ENCODE measurements at places on chromosomes 3 and 15.

- DNase-seq = no peak
Measured at GRCh38 chr15:45869034-45869668, 234.3 kb downstream of the SQOR start.

DNA sequence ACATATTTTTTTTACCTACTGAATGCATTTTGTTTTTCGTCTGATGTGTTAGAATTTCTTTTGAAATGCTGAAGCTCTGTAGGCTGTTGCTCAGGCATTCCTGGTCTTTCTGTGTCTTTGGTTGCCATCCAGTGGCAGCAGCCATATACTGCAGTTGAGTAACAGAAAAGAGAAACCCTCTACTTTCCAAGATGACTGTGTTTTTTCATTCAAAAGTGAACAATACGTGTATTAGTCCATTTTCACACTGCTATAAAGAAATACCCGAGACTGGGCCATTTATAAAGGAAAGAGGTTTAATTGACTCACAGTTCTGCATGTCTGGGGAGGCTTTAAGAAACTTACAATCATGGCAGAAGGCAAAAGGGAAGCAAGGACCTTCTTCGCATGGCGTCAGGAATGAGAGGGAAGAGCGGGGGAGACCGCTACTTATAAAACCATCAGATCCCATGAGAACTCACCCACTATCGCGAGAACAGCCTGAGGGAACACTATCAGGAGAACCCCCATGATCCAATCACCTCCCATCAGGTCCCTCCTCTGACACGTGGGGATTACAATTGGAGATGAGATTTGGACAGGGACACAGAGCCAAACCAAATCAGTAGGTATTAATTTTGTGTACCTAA is 4.7 kb upstream of the GOLGA8B start:
- DNase-seq = peak; percentile 87

- DNase-seq = no peak
Measured at GRCh38 chr3:70736009-70736408, 423.6 kb upstream of the MDFIC2 start.

DNA sequence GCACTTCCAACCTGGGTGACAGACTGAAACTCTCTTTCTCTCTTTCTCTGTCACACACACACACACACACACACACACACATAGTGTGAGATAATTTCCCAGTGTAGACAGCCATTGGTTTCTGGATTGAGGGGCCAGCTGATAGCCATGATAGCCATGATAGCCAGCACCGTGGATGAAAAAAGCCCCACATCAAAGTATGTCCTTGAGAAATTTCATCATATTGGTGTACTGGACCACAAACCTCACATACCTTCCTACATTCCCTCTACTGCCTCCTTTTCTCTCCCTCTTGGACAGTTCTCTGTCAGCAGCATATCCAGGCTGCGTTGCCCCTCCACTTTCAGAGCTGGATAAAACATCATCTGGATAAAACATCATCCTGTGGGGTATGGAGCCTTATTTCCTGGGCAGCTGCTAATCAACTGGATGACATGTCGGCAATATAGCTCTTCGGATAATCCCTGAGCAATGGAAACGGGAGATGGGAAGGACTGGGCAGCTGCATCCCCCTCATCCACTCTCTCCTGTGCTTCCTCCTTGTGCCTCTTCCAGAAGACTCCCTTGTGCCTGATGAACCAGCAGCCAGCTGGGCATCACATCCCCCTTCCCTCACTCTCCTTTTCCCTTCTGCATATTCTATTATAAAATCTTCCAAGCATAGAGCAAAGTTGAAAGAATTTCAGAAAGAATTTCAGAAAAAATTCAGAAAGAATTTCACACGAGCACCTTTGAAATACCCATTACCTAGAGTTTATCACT is 39.3 kb downstream of the GRK7 start:
- DNase-seq = no peak

- no peak for DNase-seq
Measured at GRCh38 chr15:68310804-68311463, 33.4 kb downstream of the FEM1B start.

- DNase-seq = no peak
Measured at GRCh38 chr3:188280627-188281026, 126.7 kb downstream of the LPP start.

DNA sequence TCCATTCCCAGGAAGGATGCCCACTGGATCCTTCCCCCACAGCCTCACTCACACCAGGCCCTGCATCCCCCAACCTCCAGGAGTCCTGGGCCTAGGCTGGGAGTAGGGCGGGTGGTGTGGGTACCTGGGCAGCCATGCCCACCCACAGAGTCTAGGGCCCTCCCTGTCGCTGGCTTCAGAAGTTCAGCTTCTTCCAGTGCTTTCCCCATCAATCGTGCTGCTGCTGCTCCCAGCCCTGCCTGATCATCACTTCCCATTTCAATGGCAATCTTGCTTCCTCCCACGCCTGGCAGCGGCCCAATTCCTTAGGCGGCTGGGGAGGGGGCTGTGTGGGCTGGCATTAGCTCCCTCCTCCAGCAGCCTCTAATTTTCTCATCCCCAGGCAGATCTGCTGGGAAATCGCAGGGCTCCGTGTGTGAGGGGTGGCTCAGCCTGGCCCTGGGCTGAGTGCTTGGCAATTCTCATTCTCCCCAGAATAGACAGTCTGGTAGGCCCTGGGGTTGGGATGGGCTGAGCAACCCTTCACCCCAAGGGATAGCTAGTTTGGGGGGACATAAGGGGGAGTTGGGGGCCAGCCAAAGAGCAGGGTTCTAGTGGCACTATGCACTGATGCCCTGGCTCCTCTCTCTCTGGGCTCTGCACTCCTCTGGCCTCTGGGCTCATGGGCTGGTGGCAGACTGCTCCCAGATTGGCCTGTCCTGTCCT is 66.4 kb downstream of the SCN5A start:
- no peak for DNase-seq

- no peak for DNase-seq
Measured at GRCh38 chr15:78223396-78224022, 10.9 kb downstream of the ACSBG1 start.

DNA sequence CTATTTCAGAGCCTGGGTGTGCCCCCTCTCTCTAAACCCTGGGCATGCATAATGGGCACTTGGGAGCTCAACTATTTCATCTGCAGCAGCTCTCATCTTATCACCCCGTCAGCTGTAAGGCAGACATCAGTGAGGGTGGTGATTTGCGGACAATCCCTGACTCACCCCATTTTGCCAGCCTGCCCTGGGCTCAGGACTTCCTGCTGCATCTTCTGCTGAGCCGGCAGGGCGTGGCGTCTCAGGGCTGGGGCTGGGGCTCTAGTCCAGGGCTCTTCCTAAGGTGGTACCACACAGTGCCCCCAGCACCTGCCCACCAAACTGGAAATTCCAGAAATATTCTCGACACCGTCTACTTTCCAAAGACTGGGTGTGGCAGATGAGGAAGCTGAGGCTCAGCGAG is 925 bp upstream of the PSTPIP1 start:
- no peak for DNase-seq

- DNase-seq = no peak
Measured at GRCh38 chr3:28989646-28990089, 291.2 kb upstream of the RBMS3 start.

DNA sequence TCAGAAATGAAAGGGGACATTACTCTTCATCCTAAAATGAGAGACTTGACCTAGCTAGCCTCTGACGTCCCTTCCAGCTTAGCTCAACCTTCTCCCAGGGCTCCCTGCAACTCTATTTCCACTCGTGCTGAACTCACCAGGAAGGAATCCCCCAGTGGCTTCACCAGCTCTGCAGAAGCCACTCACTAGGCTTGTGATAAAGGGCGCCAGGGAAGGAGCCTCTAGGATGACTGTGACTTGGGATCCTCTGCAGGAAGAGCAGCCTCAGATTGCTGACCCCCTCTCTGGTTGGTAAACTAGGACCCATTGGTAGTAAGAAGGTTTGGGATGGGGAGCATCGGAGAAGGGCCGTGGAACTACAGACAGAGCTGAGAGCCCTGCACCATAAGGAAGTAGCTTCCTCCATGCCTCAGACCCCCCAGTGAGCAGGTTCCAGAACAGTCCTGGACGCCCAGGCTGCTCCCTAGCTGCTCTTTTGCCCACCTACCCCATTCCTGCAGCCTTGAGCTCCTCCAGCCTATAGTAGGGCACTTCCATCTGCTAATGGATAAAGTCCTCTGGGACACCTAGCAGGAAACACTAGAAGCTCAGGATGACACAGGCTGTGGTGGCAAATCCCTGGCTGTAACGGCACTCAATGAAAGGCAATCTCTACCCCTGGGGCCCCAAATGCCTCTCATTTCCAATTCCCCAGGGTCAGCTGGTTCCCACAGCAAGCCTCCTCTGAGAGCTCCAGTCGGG is 26.0 kb downstream of the PLA2G4F start:
- no peak for DNase-seq
